ENCODE measurements at places on chromosomes 5 and 9.

DNA sequence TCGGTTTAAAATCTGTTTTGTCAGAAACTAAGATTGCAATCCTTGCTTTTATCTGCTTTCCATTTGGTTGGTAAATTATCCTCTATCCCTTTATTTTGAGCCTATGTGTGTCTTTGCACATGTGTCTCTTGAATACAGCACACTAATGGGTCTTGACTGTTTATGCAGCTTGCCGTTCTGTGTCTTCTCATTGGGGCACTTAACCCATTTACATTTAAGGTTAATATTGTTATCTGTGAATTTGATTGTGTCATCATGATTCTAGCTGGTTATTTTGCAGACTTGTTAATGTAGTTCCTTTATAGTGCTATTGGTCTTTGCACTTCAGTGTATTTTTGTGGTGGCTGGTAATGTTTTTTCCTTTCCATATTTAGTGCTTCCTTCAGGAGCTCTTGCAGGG, 36.3 kb upstream of the SMIM15 start:
- no peak for DNase-seq

DNA sequence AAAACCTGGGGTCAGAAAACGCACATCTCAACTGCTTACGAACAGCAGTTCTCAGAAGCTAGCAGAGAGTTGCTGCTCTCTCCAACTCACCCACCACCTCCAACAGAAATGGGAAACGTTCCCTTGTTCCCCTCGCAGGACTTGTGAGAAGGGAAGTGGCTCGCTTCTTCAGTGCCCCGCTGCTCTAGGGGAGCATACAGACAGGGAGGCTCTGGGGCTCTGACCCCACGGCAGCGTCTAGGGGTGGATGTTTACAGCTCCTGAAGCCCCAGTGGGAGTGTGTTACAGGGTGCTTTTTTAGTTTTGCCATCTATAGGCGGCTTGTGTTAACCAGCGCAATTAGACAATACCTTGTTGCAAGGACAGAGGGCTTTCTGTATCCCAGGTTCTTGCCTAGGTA, 267.7 kb upstream of the ACTBL2 start:
- DNase-seq, result no peak

- no peak for DNase-seq
Observed at GRCh38 chr5:174047472-174048099, 2.1 kb downstream of the NSG2 start.

GRCh38 chr5:114362197-114362976, 517 bp downstream of the KCNN2 start:
- no peak for DNase-seq

GRCh38 chr5:139079225-139079990, 118.8 kb downstream of the SIL1 start:
- DNase-seq, result no peak

DNA sequence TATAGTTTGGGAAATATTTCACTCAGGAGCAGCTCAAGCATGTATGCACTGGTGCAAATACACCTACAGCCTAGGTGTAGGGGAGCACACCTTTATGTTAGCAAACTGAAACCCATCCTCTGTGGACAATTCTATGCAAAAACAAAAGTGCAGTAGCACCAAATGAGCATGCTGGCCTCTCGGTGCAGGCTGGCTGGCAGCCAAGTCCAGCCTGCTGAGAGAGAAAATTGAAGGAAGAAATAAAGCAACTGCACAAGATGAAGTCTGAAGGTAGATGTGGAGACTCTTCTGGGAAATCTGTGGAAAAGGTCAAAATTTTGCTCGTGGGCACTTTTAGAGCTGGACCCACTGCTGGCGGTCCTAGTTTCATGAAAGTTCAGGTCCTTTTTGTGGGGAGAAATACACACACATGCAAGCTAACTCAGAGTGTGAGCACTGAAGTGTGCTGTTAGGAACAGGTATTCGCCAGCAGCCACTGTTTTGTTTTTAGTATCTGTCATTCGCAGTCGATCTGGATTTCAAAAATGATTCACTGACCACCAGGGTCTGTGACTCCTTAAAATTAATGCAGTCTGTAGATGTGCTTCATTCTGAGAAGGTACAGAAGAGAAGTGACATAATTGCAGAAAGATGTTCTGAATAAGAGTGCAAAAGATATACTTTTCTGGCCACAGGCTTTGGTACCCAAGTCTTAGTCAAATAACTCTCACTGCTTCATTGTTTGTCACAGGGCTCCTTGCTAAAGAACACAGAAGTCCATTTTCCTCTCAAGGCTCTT, 281.7 kb downstream of the PARP8 start:
- no peak for DNase-seq

DNA sequence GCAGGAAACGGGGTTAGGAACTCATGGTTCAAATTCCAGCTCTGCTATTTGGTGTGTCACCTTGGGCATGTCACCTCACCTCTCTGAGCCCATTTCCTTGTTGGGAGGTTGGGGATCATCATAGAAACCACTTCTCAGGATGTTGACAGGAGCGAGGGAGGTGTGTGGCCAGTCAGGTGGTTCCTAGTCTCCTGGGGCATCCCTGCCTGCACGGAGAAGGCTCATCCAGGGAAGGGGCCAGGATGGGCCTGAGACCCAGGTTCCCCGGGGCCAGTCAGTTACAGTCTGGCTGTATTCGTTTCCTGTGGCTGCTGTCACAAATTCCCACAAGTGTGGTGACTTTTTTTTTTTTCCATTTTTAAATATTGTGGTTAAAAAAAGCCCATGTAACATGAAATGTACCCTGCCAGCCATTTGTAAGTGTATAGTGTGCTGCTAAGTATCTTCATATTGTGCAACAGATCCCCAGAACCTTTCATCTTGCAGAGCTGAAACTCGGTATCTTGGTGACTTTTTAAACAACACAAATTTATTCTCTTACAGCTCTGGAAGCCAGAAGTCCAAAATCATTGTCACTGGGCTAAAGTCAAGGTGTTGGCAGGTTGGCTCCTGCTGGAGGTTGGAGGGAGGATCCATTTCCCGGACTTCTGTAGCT, 78.7 kb upstream of the UNC5A start:
- no peak for DNase-seq

DNA sequence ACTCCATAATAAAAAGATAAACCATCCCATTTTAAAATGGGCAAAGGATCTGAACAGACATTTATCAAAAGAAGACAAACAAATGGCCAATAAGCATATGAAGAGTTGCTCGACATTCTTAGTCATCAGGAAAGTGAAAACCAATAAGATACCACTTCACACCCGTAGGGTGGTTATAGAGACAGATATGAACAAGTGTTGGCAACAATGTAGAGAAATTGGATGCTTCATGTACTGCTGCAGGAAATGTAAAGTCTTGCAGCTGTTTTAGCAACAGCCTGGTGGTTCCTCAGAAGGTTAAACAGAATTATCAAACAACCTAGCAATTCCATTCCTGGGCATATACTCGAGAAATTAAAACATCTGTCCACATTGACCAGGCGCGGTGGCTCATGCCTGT, 42.5 kb downstream of the GTF3C4 start:
- DNase-seq, result no peak

GRCh38 chr5:81194633-81195334, 38.3 kb upstream of the CKMT2 start:
- peak; percentile 40 for DNase-seq

DNA sequence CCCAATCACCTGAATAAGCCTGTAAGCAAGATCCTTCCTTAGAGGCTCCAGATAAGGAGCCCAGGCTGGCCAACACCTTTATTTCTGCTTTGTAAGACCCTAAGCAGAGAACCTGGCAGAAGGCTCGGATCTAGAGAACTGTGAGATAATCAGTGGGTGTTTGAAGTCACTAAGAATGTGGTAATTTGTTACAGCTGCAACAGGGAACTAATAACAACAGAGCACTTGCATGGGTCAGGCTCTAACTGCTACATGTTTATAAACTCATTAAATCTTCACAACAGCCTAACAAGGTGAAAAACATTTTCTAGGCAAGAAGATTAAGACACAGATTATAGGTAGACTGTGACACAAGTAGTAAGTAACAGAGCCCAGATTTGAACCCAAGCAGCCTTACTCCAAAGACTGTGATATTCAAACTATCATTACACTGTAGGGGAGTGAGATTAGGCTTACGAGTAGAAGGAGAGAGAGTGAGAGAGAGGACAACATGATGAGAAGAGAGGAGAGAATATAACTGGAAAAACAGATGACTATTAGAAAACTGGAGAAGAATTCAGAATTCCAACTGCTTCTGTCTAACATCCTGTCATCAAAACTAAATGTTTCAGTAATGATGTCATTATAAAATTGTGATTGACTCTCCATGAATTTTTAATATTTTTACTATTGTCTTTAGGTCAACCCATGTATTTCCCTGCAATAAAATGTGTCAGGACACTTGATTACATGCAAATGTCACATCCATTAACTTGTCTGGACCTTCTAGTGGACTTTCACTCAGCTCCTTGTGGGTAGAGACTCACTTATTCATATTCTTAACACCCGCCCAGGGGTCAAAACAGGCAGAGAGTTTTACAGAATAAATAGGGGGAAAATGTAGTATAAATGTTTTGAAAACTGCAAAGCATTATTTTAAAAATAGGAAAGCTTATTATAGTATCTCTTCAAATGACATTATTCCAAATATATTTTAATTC, 290.9 kb upstream of the RGMB start:
- DNase-seq, result no peak

DNA sequence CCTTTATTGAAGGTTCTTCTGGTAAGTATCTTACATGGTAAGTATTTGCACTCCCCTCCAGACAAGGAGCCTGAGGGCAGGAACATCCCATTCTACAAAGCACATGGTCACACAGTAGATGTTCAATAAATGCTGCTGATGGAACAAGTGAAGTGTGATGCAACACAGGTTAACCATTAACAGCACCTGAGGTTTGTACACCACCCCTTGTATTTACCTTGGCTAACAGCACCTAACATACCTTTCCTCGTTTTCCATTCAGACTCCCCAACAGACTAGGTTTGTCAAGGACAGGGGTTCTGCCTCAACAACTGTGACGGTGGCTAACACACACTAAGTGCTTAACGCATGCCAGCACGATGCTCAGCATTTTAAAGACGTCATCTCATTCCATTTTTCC, 213.6 kb downstream of the MAPKAP1 start:
- DNase-seq, result no peak

DNA sequence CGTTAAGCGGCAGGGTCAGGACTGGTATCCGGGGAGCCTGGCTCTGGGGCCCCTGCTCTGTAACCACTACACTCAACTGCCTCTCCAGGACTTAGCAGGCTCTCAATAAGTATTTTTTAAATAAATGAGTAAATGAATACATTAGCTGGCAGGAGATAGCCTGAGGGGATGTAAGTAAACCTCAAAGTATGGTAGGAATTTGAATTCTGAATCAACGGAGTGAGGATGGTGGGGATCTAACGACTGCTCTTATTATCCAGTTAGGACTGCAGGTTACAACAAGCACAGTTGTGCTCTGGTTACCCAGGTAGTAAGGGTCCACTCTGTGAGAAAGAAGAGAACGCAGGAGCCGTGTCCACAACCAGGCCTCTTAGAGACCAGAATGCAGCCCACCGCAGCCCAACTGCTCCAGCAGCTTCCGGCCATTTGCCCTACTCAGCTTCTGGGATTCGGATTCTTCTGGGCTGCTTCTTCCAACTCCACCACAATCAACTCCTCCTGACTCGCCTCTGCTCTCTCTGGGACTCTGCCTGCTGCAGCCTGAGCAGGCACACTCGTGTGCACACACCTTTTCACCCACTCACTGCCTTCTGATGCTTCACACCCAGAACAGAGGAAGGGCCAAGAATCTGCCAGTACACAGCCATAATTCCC, 52.6 kb downstream of the MED27 start:
- DNase-seq, result no peak

DNA sequence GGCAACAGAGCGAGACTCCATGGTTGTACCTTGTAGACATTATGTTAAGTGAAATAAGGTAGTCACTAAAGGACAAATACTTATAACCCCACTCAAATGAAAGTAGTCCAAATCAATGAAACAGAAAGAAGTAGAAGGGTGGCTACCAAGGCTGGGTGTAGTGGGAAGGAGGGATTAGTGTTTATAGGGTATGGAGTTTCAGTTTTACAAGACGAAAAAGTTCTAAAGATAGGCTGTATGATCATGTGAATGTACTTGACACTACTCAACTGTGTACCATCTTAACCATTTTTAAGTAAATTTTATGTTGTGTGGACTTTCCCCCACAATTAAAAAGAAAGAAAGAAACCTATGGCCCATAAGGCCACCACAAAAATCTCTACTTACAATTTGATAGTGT, 32.2 kb downstream of the ALDH7A1 start:
- DNase-seq, result no peak

- DNase-seq, result no peak
Observed at GRCh38 chr5:68255305-68256120, 40.0 kb downstream of the PIK3R1 start.

- no peak for DNase-seq
Observed at GRCh38 chr5:133639850-133640528, 27.6 kb upstream of the FSTL4 start.

- DNase-seq, result no peak
Observed at GRCh38 chr9:31243386-31243785, 1141.1 kb upstream of the ACO1 start.

GRCh38 chr9:130959809-130960334, 20.8 kb upstream of the FIBCD1 start:
- no peak for DNase-seq

- DNase-seq, result peak; percentile 60
Observed at GRCh38 chr9:137156567-137157375, 13.1 kb downstream of the LRRC26 start.

DNA sequence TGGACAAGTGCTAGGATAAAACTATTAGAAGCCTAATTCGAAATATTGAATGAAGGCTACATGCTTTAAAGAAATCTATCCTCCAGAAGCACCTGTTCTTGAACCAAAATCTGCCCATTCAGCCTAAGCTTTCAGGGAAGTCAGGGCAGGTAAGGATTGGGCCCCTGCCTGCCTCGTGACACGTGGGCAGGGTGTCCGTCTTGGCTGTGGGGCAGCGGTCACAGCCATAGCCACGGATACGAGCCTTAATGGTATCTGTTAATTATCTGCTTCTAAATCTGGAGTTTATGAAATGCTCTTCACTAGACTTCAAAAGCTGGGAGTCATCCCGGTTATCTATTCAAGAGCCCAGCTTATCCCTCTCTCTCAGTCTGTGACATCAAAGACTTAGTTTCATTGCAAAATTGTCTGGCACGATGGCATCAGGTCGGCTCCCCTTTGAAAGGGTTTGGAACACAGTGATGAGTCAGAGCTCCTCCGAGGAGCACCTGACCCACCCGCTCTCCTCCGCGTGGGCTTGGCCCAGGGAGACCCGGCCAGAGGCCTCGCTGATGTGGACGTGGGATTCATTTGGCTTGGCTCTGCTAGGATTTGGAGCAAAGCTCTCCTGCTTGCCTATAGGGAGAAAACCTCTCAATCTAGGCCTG, 135.9 kb downstream of the MACROH2A1 start:
- DNase-seq, result no peak

- no peak for DNase-seq
Observed at GRCh38 chr9:13461414-13461991, 182.0 kb upstream of the MPDZ start.

DNA sequence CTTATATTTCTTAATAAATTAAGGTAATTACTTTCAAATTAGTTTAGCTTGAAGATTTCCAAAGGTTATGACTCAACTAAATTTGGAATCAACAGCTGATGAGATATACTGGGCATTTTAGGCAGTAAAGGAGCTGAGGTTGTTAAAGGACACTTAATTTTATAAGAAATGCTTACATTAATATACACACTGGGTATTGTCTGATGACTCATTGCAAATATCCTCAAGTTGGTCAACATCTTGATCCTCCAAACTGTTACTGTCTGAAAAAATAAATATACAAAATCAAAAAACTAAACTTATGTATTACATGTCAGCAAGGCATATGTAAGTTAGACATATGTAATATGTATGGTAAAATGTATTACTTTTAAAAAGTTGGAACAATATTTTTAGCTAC, 3.4 kb downstream of the GFM2 start:
- no peak for DNase-seq

Measured in activated CD8-positive, alpha-beta memory T cell treated with anti-CD3 and anti-CD28 coated beads for 4 hours (primary cell).